ENCODE measurements at places on chromosomes 13 and 19.

- DNase-seq: no peak
Measured at GRCh38 chr19:45766869-45767346, 2.1 kb downstream of the SIX5 start.

DNA sequence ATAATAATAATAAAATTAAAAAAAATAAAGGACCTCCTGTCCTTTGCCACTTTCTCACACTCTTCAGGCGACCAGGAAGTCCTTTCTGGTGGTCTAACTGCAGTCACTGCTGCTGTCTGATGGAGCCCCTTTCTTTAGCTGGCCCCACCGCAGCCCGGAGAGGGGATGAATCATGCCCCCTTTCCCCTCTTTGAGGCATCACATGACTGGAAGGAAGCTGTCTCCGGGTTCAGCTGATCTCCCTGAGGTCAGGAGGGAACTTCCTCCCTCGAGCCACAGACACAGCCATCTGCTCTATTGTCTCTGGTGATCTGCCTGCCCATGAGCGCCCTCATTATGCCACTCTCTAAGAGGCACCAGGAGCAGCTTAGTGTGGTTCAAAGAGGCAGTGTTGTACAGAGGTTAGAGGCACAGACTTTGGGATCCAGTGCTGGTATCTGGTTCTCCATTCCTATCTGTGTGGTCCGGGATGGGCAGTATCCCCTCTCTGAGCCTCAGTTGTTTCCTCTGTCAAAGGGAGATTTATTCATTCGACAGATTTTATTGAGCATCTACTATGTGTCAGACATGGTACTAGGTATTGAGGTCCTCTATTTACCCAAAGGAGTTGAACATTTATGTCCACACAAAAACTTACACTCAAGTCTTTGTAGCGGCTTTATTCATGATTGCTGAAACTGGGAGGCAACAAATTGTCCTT lies 30.0 kb downstream of the VAV1 start:
- peak; percentile 21 for DNase-seq

DNA sequence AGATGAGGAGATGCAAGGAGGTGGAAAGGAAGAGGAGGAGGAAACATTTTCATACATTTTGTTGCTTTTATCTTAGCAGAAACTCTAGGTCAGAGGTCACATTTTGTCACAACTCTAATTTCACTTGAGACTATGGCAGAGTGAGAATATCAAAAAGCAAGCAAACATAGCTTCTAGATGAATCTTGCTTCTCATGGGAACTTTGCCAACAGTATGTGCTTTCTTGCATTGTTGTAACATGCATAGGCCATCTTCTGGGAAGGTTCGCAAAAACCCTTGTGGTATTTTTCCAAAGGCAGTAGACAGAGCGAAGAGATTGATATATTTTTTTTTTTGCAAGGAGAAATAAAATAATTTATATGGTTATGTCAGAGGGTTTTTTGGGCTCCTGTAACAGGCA lies 291.3 kb downstream of the MTUS2 start:
- no peak for DNase-seq

DNA sequence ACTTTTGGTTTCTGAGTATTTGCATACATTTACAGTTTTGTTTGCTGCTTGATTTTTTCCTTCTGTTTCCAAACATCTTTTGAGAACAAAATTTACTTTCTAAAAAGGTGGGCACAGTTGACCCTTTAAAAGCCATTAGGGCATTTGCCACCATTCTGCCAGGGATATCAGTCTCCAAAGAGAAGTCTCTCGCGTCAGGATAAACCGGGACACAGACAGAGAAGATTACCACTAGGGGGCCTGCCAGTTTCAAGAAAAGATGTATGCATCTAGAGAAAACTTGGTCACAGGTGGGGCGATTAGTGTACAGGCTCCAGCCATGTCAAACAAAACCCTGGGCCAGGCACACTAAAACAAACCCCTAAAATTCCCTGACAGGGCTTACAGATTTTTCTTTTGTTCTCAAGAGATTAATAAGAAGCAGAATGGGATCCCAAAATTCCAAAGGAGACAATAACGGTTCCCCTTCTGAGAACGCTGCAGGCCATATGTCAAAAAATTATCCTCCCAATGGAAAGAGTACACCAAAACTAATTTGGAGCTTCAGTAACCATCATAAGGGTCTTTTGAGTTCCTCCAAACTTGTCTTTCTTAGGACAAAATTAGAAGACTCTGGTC lies 10.7 kb upstream of the PABPC3 start:
- DNase-seq: no peak

- DNase-seq: no peak
Measured at GRCh38 chr19:11458236-11458900, 22.5 kb downstream of the ELAVL3 start.

DNA sequence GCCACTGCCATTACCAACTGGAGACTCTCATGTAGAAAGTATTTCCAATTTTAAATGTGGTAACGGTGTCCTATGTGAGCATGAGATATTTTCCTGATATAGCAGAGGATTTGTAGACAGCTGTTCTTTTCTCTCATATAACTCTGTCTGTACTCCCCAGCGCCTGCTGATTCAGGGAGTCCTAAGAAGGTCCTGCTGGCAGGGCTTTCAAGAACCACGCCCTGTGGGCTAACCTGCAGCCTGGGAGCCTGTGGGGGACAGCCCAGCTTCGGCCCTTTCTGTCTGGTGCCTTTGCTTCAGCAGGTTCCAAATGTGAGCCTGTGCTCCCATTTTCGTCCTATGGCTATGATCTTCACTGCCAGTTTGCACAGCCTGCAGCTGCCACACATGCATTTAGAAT lies 316.8 kb downstream of the ATP8A2 start:
- no peak for DNase-seq

DNA sequence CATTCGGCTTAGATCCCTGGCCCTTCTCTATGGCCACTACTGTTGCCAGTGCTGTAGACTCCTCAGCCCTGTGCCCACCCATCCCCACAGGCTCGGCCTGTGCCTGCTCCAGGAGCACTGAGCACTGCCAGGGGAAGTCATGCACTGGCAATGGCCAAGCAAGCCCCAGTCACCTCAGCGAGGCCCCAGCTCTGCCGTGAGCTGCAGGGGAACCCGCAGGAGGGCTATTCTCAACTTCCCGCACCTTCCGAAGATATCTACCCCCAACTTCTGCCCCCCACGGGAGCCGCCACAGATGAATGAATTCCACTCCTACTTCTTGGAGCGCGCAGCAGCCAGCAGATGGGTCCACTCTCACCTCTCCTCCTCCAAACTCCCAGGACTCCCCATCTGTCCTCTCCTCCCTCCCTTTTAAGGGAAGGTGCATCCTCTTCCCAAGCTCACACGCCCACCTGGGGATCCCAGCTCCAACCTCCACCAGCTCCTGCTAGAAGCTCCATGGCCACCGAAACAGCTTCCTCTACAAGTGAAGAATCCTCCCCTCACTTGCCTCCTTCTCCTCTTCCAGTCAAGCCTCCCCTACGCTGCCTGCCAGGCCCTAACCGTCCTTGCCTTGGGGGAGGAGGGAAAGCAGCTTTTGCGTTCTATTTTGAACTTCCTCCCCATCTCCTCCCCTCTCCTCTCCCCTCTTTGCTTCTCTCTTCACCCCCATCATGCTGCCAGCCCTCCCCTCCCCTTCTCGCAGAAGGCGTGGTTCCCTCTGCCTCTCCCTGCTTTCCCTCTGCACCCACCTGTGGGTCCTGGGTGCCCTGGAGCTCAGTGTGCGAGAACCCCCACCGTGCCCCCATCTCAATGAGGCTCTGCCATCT lies 52.2 kb downstream of the PEPD start:
- DNase-seq: no peak

- no peak for DNase-seq
Measured at GRCh38 chr13:70191034-70191433, 82.8 kb upstream of the KLHL1 start.

DNA sequence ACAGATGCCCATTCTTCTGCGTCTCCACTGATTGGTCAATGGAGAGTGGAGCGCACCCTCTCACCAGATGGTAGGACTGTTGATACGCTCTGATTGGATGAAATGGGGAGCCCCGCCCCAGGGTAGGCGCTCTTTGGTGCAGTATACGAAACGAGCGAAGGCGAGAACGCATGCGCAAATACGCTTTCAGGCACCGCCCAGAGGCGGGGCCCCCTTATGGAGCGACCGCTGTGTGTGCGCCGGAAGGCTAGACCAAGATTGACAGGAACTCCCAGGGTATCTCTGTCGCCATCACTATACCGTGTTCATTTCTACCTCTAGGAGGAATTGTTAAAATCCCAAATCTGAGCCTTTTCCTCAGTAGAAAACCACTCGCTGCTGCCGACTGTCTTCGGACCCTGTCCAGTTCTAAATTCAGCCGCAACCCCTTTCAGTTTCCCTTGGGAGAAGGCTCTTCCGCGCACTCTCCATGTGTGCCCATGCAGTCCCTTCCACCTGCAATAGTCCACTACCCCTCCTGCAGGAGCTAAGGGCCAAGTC lies 720 bp upstream of the HNRNPL start:
- no peak for DNase-seq

- DNase-seq: no peak
Measured at GRCh38 chr19:13850910-13851733, 25.8 kb upstream of the NANOS3 start.

- no peak for DNase-seq
Measured at GRCh38 chr19:3849092-3849491, 19.7 kb downstream of the ZFR2 start.

DNA sequence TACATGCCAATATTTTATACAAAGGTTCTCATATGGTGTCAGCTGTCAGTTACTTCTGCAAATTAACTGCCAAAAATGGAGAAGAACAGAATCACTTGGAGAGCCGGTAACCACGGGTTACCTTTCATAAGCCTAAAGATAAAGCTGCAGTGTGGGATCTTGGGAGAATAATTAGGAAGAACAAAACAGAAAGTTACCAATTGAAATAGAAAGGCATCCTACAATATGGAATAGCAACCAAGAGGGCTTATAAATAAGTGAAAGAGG lies 74.2 kb downstream of the TSHZ3 start:
- DNase-seq: no peak

DNA sequence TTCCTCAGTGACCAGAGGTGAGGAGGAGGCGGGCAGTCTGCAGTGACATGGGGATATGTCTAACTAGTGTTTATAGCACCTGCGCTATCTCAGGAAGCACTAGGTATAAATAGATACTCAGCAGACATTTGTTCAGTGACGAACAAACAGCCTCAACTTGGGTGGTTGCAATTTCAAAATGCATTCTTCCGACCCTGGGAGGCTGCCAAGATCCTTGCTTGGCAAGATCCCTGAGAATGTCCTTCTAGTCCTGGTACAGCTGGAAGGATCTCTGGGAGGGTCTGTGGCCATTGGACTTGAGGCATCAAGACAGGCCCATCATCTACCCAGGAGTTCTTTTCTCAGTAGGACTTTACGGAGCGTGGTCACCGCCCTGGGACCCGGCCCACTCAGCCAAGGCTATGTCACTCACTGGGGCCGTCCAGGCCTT lies 299.5 kb downstream of the ZNF536 start:
- no peak for DNase-seq

GRCh38 chr19:34555447-34555846 lies 73.9 kb downstream of the WTIP start:
- no peak for DNase-seq

DNA sequence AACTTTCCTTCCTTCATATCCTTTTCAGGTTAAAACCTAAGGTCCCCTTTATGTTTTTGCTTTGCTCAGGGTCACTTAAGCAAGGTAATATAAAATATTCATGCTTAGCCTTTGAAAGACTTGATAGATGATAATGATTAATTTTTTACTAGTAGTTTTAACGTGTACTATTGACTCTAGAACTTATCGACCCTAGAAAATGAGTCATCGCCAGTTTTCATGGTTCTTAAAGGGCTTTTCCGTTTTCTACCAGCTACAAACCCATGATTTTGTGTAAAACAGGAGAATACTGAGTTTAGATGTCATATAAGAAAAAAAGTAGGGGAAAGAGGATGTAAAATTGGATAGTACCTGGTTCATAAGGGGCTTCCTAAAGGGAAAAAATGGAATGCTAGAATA lies 75.7 kb downstream of the DHRS12 start:
- DNase-seq: no peak

DNA sequence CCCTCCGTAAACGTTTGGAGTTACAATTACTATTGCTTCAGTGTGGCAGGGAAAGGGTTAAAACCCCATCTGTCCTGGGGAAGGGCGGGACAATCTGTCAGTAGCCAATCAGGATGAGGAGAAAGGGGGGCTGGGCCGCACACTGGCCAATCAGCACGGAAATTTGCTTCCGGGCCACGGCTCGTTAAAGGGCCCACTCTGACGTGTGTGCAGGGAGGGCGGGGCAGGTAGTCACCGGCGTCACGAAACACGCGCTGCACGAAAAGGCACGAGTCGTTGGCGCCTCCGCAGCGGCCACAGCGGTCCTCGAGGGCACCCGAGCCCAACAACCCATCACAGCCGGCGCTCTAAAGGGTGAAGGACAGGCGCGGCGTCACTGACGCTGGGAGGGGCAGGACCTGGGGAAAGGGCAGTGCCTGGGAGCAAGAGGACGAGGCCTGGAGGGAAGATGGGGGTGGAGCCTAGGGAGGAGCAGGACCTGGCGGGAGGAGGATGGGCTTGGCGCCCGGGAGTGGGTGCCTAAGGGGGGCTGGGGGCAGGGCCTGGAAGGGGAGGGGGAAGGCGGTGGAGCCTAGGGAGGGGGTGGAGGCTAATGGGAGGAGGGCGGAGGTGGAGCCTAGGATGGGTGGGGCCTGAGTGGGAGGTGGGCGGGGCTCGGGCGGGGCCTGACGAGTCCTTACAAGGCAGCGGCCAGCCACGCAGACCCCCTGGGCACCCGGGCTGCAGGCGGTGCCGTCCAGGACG lies 4.9 kb downstream of the ADAMTSL5 start:
- peak; percentile 60 for DNase-seq

DNA sequence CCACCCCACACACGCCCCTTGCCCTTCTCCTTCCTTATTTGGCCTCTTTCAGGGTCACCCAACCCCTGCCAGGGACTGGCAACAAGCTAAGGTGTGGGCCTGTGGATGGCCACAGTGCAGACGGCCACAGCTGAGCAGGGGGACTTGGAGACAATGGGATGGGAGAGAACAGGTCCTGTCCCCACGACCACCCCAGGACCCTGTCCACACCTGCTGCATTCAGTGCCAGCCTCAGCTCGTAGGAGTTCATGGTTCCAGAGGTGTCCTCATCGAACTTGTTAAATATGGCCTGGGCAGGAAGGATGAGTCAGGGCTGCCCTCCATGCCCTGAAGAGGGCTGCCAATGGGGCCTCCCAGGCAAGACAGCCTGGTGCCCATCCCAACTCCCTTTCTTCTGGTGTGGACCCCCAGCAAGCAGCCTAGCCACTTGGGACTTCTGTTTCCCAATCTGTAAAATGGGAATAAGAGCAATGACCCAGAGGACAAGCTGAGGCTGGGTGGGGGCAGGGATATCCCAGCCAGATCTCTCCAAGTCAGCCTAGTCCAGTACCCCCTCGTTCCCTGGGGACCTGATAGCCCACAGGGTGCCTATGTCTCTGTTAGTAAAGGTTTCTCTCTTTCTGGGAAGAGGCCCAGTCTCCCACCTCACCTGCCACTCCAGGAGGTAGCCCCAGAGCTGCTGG lies 10.6 kb downstream of the CAPN12 start:
- DNase-seq: no peak

- DNase-seq: no peak
Measured at GRCh38 chr13:102799426-102800144, 666 bp downstream of the BIVM start.

DNA sequence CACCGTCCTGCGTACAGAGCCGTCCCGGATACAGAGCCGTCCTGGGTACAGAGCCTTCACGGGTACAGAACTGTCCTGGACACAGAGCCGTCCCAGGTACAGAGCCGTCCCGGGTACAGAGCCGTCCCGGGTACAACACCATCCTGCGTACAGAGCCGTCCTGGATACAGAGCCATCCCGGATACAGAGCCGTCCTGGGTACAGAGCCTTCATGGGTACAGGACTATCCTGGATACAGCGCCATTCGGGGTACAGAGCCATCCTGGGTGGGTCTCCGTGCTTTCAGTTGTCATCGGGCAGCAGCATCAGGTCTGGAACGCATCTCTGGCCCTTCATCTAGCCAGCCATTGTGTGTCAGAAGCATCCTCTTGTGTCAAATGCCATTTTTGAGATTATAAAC lies 222.3 kb upstream of the SOX1 start:
- DNase-seq: no peak
